NCI-H1048 (cell line): ENCODE measurements at places on chromosomes 12 and 14.

DNA sequence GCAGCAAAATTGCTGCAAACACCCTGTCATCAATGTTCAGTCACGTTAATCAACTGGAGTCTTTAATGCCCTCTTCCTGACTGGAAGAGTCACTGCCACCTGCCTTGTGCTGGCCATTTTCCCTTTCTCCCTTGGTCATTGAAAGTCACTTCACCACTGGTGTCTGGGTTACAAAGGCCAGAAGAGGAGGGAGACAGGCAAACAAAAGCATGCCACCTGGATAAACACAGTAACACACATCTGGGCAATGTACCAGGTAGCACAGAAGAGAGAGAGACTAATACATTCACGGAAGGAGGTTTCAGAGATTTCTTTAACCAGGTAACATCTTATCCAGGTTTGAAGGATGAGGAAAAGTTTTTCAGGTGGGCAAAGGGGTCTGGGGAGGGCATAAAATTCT is 32.7 kb downstream of the GPHB5 start:
- no peak for DNase-seq

DNA sequence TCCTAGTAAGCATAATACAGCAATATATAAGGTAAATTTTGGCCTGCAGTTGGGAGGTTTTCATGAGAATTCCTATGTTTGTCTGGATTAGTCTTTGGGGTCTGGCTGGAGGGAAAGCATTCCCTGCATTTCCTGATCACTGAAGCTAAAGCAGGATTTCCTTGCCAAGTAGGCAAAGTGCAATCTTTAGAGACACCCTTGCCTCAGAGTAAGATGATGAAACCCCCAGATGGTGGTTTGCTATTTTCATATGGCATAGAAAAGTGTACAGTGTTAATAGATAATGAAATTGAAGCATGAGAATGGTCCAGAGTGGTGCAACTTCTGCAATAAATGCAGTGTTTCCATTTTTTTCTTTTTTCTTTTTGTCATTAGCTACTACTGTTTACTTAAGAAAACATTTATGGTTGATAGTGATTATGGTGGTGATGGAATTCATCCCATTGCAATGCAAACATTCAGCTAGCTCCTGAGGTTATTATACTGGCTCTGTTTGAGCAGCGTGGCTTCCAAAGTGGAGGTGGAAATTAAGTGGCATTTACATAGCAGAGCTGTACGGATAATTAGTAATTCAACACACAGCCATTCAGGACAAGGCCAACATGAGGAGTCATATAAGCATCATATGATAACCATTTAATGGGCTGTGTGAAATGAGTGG is 276.3 kb downstream of the DUSP6 start:
- DNase-seq = no peak

DNA sequence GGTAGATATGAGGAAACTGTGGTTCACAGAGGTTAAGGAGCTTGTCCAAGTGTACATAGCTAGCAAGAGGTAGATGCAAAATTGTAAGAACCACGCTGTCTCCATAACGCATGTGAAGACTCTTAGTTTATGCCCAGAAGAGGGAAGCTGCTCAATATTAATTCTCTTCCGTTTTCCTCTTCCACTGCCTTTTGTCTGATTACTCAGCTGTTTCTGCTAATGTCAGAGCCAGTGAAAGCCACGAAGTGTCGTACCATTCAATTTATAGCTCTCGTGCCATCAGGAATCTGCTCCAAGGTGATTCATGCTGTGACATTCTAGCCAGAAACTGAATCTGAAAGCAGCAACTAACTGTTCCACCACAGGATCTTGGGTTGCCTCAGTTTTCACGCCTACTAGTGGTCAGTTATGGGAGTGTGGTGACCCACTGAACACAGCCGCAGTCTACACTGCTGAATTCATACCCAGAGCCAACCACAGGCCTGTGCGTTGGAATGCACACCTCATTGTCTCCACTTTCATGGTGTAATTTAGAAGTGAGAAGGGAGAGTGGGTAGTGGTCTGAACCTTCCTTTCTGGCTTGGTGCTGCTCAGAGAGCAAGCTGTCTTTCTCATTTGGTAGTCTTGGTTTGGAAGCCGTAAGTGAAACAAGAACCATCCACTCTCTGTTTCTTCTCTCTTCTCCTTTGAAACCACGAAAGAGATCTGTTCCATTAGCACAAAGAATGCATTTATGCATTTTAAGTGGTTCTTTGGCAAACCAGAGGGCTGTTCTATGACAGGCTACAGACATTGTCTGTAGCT is 74.2 kb upstream of the NAP1L1 start:
- DNase-seq = no peak

- DNase-seq = no peak
These were observed 79.9 kb downstream of the NEDD1 start for GRCh38 chr12:96986883-96987523.

DNA sequence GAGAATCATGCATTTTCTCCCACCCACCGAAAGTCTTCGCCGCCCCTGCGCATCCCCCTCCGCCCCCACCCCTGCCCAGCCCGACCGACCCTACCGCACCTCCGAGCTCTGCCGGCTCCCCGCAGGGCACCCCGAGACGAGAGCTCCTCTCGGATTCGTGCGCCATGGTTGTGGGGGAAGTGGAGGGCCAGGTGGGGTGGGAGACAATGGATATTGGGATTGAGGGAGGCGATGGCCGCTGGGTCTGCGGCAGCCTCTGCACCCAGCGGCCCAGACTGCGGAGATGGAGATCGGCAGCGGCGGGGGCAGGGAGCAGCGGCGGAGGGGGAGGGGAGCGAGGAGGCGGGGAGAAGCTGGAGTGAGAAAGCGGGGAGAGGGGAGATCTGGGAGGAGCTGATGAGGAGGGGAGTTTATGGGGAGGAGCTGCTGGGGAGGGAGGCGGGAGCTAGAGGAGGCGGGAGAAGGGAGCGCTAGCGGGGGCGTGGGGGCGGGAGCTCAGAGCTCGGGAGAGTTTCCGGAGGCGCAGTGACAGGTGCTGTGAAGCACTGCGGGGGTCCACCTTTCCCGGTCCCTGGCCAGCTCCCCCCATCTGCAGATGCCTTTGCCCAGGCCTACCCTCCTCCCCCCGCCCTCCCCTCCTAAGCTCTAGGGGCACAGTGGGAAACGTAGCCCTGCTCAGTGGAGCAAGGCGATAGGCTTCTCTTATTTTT is at the start of gene SALL2:
Gene SALL2 (minus strand): TSS at position 385 of the 710 bp plus-strand sequence. CDS start 219 bp downstream, at position 166.
- DNase-seq = peak; percentile 76
